Skin of body (tissue), 3 donors: ENCODE measurements at places on chromosomes 12 and 14. TPM values are rescaled to one million over a fixed set of nuclear protein-coding genes. Genes with fewer than 3 reads are reported as not detected.

GPR68 gene
- total RNA-seq = 2.0 TPM

DNA sequence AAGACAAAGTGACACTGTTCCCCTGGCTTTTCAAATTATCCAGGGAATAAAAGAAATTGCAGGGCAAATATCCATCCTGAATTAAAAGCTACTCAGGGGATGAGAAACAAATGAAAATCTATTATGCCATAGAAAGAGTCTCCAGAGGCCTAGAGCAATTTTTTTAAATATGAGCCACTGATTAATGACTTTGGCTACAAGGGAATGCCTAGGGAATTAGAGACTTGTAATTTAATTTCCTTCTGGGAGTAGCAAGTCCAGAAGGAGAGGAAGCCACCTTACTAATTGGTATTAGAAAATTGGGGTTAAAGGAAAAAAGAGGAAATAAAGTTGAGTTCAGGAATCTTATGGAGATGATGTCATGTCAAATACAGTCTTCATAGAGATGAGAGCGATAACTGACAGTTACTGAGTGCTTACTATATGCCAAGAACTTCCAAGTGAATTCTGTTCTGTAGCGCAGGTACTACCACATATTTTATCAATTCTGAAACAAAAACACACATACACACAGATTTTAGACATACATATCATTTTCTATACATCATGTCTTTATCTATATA lies 304.4 kb downstream of the DUSP6 start:
- no peak for DNase-seq

- no peak for DNase-seq
Observed at GRCh38 chr14:22797017-22797917, 18.0 kb downstream of the SLC7A7 start.

FAM90A1 gene
- total RNA-seq = not detected

DNA sequence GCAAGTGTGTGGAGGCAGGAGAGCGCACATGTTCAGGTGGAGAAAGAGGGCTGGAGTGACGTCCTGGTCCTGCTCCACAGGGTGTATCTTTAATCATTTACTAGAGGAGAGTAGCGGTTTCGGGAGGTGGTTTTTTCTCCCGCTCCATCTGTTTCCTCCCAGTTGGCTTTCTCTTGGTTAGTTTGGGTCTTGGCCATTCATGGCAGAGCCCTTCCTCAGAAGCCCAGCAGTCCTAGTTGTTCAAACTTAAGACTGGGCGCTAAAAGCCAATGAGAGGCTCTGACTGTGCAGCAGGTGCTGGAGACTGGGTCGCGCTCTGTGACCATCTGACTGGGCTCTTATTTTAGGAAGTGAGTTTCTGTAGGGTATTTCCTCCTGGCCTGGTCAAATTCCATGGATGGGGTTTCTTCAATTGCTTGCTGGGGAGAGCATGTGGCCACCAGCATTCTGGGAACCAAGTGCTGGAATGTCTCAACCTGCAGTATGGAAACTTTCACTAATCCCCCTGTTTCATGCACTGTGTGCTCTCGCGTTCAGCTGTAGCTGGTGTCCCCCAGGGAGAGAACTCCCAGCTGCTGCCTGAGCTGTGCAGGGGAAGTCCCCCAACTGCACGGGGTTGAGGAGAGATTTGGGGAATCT lies 27.4 kb upstream of the TSPAN9 start:
- DNase-seq = no peak

KCNH3 gene
- 0.49 TPM for total RNA-seq

- DNase-seq = no peak
Observed at GRCh38 chr14:71692496-71692895, 239.7 kb upstream of the RGS6 start.

LRRK2 gene
- 21.2 TPM for total RNA-seq

ZFYVE26 gene
- 27.6 TPM for total RNA-seq

GRCh38 chr14:35963209-35963608 lies 137.1 kb downstream of the BRMS1L start:
- DNase-seq = no peak

- no peak for DNase-seq
Observed at GRCh38 chr12:110907583-110907982, 12.8 kb downstream of the MYL2 start.

DNA sequence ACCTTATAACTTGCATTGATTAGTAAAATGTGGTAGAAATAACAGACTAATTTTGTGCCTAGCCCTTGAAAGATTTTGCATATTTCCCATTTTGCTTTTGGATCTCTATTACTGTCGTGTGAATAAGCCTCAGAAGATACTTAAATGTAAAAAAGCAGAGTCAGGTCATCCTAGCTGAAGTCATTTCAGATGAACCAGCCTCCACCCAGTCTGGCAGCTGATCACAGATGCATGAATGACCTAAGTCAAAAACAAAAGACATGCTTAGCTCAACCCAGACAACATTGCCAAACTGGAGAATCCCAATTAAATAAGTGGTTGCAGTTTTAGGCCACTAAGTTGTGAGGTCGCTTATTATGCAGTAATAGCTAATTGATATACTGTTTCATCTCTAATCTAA lies 349.9 kb downstream of the C12orf50 start:
- DNase-seq = peak; percentile 32

- DNase-seq = no peak
Observed at GRCh38 chr12:130633771-130634170, 82.3 kb downstream of the RIMBP2 start.

FAM186B gene
- 0.59 TPM for total RNA-seq

DNA sequence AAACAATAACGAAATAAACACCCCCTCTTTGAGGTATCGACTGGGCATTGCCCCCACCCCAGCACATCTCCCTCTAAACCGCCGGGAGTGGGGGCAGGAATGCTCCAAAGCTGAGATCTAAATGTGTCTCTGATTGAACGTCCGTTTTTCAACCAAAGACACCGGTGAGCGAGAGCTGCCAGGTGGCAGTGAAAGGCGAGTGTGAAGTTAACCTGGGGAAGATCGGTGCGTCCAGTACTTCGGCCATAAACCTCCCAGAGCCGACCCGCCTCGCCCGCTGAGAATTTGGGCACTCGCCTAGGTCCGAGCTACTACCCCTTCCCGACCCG lies 625 bp downstream of the ANGEL1 start:
- DNase-seq = no peak

GRCh38 chr14:85701116-85701515 lies 171.2 kb downstream of the FLRT2 start:
- no peak for DNase-seq

DNA sequence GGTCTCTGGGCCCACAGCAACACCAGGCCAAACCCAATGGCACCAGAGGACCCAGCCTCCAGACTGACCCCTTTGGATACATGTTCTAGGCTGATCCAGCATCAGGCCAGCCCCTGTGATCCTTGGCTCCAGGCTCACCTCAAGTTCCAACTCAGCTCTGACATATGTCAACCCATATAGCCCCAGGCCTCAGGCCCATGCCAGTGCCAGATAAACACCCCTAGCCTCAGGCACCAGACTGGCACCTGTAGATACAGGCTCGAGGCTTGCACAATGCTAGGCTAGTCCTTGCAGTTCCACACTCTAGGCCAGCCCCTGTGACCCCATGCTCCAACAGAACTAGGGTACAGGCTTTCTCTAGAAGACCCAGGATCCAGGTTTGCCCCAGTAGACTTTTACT lies 287.5 kb downstream of the KCNC2 start:
- no peak for DNase-seq

LIMA1 gene
- 84.0 TPM for total RNA-seq

DPPA3 gene
- total RNA-seq = not detected

CYP46A1 gene
- 2.0 TPM for total RNA-seq

- DNase-seq = no peak
Observed at GRCh38 chr14:79730196-79730595, 481.1 kb downstream of the DIO2 start.

GRCh38 chr12:102298022-102298421 lies 100.4 kb upstream of the PMCH start:
- DNase-seq = no peak

GRCh38 chr12:92412856-92413255 lies 267.2 kb upstream of the BTG1 start:
- DNase-seq = peak; percentile 31

- no peak for DNase-seq
Observed at GRCh38 chr12:132764231-132764630, 2.6 kb upstream of the ANKLE2 start.

DNA sequence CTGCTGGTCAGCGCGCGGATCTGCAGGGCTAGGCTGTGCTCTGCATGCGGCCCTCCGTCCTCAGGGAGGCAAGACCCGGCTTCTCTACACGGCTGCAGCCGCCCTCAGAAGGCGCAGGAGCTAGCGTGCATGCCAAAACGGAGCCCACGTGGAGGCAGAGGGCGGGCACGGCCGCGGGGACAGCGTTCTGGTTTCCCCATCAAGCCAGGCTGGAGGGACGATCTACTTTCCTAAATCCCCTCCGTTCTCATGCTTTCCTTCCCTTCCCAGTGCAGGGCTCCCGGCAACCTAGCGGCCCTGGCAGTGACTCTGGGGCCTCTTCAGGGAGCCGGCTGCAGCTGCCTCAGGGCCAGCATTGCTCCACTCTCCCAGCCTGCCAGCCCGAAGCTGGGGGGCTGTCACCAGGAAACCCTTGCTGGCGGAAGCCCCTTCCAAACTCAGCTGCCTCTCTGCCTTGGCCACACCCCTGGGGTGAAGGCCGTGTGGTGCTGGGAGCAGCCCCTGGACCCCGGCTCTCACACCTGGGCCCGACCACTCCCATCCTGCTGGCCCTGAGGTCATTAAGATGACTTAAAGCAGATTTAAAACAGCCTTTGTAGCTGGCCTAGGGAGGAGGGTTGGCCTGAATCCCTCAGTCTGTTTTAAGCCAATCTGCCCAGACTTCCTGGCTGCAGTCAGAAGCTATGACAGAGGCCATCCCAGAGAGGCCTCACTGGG lies 9.2 kb upstream of the GOLGA3 start:
- DNase-seq = no peak

DNA sequence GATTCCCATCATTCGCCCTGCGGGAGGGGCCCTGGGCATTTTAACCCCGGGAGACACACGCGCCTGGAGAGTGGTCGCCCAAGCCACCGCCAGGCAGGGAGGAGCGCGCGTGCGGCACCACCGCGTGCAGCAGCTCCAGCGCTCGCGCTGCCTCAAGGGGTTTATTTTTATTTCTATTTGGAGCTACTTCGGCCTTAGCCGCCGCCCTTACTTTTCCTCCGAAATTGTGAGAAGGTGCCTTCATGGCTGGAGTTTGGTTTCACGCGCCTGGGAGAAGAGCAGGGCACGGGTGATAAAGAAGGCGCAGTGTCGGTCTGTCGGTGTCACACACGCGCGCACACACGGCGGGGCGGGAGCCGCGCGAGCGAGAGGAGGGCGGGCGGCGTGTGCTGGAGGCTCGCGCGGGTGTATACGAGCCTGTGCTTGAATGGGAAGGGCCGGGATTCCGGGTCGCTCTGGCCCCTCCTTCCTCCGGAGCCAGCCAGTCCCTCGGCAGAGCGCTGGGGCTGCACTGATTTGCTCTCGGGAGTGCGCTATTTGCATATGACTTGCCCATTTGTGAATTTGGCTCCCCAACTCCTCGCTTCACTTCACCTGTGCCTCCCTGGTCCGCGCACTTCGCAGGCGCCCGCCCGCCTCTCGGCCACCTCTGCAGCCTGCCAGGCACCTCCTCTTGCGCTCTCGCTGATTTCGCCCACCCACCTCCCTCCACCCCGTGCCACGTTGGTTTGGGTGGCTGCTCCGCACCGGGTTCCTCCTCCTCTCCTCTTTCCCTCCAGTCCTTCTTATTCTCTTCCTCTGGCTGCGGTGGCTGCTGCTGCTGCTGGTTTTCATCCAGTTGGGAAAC lies 932.3 kb downstream of the DIO2 start:
- DNase-seq = peak; percentile 60
